Stimulated activated CD4-positive, alpha-beta T cell treated with anti-CD3 and anti-CD28 coated beads, Interleukin-15, amount 100 ng/mL, for 24 hours (primary cell): ENCODE measurements at places on chromosomes 13 and 19.

DNA sequence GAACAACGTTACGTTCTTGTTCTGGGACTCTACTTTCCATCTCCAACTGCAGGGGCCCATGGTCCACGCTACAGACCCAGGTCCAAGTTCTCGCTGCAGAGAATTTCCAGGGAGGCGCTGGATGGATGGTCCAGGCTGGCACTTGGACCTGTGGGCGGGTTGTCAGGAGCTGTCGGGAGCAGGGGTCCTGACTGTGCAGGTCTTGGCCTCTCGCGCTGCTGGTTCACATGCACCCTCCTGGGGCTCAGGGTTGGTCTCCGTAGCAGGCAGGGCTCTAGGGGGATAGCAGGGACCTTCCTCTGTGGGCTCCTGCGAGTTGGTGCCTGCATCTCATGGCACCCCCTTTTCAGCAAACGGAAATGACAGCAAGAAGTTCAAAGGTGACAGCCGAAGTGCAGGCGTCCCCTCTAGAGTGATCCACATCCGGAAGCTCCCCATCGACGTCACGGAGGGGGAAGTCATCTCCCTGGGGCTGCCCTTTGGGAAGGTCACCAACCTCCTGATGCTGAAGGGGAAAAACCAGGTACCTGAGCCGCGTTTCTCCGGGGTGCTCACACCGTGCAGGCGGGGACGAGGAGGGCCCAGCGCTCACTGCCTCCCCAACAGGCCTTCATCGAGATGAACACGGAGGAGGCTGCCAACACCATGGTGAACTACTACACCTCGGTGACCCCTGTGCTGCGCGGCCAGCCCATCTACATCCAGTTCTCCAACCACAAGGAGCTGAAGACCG is 6.6 kb downstream of the PTBP1 start:
- DNase-seq = no peak

DNA sequence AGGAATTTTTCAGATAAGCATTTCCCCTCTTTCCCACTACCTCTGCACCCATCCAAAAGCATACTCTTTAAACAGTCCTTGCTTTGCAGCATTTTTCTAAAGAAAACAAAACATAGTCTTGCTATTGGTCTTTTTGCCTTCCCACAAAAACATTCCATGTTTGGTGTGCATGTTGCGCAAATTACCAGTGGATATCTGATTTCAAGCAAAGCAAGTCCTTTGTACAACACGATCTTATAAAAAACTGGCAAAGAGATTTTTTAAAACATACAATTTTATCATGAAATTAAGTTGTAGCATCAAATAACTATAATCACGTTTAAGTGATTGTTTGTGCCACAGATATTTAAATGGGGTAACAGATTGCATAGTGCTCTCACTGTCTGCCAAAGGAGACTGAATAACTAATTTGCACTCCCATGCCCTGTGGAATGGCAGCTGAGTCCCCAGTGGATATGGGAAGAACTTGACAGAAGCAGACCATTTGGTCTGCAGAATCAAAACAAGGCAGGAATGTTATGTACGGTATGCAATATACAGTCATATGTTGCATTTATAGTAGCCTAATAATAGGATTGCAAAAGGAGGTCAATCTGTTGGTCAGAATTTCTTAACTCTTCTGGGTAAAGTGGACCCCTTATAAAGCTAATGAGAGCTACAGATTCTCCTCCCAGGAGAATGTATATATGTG is 285.7 kb downstream of the TBC1D4 start:
- DNase-seq = no peak

- no peak for DNase-seq
Observed at GRCh38 chr13:57877601-57878000, 246.1 kb downstream of the PCDH17 start.

GRCh38 chr19:41918653-41919244 is 9.5 kb downstream of the ERFL start:
- DNase-seq = no peak

GRCh38 chr19:55068950-55069864 is 6.3 kb upstream of the RDH13 start:
- no peak for DNase-seq

DNA sequence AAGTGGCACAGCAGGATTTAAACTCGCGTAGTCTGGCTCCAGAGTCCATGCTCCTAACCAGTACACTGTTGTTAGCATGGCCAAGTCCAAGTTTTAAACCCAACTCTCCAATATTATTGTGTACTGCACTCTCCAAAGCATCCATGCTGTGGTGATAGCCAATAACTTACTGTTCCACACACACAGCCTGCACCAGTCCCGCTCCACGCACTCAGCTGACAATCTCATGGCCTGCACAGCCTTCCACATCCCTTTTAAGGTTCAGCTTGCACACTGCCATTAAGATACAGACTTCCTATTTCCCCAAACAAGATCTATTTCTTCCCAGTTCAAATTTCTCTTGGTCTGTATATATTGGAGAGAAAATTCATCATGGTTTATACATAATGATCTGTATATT is 80.7 kb downstream of the LHFPL6 start:
- no peak for DNase-seq

DNA sequence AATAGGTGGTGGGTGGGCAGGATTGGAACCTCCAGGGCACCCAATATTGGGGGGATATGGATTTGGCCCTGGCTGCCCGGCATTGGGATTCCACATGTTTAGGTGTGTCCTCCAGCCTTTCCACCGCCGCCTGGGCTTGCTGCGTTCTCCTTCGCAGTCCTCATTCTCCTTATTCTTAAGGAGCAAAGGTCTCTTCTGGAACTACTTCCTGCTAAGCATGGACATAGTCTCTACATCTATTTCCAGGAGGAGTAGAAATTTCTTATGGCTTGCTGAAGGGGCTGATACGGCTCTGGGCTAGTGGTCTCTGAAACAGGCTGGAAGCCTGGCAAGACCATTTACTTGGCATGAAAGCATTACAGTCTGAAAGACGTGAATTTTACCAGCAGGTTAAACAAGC is 9.2 kb upstream of the FCGBP start:
- no peak for DNase-seq

- no peak for DNase-seq
Observed at GRCh38 chr13:45068036-45069001, 52.0 kb upstream of the GTF2F2 start.

DNA sequence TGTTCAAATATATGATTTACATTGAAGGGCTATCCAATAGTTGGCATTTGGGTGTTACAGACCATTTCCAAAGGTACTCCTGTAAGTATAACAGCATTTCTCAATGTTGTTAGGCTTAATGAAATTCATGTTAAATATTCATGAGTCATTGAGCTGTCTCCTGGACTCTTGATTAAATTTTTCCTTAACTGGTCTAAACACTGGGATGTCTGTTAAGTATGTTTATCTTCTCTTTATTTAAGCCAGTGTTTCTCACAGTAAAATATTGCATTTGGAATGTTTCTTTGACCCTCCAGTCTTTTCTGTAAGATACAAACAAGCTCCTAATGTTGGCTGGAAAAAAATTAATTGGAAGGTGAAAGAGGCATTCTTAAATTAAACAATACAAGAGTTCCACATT is 402.5 kb upstream of the HTR2A start:
- DNase-seq = no peak

GRCh38 chr13:70237131-70237530 is 128.9 kb upstream of the KLHL1 start:
- DNase-seq = no peak

DNA sequence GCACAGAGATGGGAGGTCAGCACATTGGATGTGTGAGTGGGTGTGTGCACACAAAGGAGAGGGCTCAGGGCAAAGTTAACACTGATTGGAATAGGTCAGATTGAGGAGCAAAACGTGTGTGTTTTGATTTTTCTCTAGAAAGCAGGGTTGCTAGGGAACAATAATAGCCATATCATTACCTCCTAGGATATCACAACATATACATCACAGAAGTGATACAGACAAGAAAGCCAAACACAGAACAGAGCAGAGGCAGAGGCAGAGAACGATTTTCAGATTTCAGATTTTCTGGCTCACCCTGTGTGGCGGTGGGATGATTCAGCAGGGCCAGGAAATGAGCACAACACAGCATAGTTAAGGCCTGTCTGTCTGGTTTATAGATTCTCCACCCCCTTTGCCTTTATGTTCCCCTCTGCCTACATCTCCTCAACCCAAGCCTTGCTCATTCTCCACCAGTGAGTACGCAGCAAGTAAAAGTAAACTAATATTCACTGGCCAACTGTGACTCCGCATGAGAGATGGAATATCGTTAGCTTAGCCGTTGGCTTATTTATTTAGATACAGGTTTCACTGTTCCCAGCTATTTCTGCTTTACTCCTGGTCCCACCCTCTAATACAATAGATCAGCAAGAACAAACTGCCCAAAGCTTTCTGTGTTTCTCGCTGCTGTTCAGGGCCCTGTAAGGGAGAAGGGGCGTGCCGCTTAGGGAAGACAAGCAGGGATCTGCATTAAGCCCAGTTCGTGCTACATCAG is 182.7 kb upstream of the TSC22D1 start:
- peak; percentile 41 for DNase-seq

DNA sequence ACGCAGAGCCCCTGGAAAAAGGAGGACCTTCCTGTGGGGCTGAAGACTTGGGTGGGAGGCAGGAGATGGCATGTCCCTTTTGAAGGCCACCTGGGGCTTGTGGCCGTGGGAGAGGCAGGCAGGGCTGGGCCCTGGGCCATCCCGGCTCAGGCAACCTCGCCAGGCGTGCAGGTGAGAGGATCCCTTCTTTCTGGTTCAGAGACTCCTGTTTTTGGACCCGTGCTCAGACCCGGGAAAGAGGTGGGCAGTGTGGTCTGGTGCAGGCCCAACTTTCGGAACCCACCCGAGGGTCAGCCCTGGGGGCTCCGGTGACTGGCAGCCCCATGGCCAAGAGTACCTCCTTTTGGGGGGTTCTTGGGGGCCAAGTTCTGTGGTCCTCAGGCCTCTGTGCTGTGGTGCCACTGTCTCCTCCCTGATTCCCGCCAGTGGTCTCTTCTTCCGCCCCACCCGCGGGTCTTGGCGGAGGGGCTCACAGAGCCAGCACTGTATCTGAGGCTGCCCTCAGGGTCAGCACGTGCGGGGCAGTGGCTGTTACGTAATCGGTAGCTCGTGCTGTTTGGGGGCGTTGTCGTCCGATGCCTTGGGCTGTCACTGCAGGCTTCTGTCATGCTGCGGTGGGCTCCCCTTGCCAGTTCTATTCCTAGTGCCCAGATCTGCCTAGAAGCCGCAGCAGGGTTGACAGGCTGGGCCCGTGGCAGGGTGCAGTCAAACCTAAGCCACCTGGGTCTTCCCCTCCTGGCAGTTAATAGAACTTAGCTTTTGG is 42.7 kb downstream of the KDM4B start:
- DNase-seq = no peak

GRCh38 chr19:44813070-44813840 is 4.4 kb downstream of the BCAM start:
- no peak for DNase-seq

- DNase-seq = no peak
Observed at GRCh38 chr19:55232286-55232602, 3.7 kb upstream of the TMEM86B start.

DNA sequence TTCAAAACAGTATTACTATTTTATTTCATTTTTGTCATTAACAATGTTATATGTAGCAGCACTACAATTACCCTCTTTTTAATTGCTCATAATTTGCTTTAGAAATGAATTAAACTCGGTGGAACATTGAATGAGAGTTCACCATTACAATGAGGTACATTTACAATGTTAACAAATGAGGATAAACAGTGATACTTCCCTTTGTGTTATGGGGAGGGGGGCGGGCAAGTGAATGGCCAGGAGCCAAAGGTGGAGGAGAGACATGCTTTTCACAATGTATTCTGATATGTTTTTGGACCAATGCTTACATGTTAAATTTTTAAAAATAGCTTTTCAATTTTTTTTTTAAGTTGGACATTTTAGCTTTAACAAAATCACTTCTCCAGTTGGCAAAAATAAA is 34.2 kb downstream of the NALCN start:
- DNase-seq = no peak

DNA sequence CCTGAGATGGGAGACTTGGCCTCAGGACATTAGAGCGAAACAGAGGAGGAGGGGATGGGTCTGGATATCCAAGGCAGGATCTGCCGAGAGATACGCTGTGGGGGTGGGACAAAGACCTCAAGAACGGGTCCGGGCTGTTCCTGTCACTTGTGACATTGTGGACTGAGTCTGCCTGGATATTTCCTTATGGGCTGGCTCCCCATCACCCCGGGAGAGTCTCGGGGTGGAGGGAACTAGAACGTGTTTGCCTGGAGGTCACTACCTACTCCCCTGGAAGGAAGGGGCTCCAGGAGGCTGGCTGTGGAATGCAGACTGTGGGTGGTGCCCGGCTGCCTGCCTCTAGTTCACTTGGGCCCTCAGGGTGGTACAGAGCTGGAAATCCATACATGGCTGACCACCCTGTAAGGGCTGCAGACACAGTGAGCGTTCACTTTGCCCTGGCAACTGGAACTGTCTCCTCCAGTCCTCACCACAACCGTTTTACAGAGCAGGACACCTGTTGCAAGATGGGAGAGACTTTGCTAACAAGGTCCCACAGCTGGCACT is 26.4 kb downstream of the DNM2 start:
- no peak for DNase-seq

GRCh38 chr13:39603424-39603947 is 493 bp upstream of the LHFPL6 start:
- no peak for DNase-seq

DNA sequence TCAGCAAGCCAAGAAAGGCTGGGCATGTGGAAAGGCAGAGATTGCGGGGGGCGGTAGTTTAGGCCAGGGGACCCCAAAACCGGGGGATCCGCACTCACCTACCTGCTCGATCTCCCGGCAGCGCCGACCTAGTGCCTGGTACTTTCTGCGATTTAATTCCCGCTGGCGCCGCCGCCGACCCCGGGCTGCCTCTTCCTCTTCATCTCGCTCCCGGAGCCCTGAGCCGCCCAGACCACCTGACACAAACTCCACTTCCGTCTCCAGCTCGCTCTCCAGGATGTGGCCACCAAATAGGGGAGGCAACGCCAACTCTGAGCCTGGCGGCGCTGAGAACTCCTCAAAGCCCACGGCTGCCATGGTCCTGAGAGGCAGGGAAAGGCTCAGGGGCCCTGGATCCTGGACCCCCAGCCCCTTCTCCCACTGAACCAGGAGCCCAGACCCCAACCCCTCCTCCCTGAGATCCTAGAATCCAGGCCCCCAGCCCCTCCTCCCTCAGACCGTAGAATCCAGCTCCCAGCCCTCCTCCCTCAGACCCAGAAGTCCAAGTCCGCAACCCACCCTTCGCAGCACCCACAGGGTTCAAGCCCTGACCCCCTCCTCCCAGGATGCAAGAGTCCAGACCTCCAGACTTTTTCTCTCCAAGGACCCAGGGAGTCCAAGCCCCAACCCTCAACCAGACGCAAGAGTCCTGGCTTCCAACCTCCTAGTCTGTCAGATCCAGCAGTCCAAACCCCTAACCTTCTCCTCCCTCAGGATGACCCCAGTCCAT is 933 bp downstream of the TFPT start:
- DNase-seq = peak; percentile 69
